DMS53 (cell line): ENCODE measurements at places on chromosomes 4 and X.
A peak's percentile ranks its signal among the peaks of the same experiment; 100 is the strongest.

GRCh38 chr4:28250646-28251045 lies 1390.0 kb downstream of the STIM2 start:
- no peak for DNase-seq

DNA sequence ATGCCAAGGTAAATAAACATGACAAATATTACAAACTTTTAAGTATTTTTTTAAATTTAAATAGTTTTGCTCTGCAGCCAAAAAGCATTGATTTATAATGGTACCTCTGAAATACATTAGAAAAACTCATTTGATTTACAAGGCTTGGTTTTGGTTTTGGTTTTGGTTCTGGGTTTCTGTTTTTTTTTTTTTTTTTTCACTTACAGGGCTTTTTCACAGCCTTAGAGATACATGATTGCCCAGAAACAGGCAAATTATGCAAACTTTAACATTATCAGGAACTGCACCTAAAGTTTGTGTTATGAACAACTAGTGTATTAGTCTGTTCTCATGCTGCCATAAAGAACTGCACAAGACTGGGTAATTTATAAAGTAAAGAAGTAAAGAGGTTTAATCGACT lies 196.4 kb upstream of the DDX53 start:
- DNase-seq, result no peak

GRCh38 chr4:163815776-163816175 lies 321.3 kb downstream of the TMA16 start:
- peak; percentile 11 for DNase-seq

DNA sequence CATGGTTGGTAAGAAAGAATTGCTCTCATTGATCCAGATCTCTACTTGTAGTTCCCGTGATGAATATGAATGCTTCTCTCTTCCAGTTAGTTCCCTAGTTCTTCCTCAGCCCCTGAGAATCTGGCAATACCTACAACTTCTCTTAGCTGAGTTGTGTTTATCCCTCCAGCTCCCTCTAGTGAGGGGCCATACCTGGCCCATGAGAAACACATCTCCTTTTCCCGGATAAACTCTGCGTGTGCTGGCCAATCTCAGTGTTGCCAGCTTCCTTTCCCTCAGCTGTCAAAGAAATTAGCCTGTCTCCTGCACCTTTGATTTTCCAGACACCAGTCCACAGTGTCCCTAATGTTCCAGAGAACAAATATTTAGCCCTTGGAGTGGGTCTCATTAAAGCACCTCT lies 5.7 kb downstream of the CBLL2 start:
- DNase-seq, result peak; percentile 25

- no peak for DNase-seq
These were observed 32.1 kb downstream of the TAPT1 start for GRCh38 chr4:16194214-16194613.

- DNase-seq, result peak; percentile 82
These were observed at the start of gene KLHL4 for GRCh38 chrX:87517571-87518141. Gene KLHL4 (plus strand): TSS chrX:87517802. CDS start chrX:87517894, 92 bp downstream.

- DNase-seq, result peak; percentile 99
These were observed 53.3 kb downstream of the MED28 start for GRCh38 chr4:17667653-17668201.

- DNase-seq, result no peak
These were observed 78.1 kb upstream of the ADGRA3 start for GRCh38 chr4:22593933-22594332.

DNA sequence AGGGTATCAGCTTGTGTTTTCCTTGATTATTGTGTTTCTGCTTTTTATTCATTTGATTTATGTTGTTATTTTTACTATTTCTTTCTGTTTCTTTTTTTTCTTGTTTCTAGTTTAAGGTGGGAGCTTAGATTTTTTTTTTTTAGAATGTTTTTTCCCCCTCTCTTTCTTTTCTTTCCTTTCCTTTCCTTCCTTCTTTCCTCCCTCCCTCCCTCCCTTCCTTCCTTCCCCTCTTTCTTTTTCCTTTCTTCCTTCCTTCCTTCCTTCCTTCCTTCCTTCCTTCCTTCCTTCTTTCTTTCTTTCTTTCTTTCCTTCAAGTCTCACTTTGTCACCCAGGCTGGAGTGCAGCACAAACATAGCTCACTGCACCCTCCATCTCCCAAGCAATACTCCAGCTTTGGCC lies 31.4 kb upstream of the PRDM8 start:
- DNase-seq, result no peak

DNA sequence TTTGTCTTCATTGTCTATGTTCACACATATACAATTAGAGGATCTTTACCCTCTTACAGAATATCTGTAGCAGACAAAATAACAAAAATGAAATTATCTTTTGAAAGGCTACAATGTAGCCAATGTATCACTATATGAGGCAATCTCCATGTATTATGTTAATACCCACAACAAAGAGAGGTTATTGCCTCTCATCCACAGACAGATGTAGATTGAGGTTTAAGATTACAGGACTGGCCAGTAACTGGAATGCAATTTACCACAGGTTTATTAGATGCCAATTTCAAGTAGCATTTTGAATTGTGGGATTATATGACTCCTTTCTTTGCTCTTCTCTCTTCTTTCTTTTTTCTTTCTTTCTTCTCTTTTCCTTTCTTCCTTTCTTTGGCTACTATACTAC lies 242.6 kb downstream of the ANKRD50 start:
- no peak for DNase-seq

DNA sequence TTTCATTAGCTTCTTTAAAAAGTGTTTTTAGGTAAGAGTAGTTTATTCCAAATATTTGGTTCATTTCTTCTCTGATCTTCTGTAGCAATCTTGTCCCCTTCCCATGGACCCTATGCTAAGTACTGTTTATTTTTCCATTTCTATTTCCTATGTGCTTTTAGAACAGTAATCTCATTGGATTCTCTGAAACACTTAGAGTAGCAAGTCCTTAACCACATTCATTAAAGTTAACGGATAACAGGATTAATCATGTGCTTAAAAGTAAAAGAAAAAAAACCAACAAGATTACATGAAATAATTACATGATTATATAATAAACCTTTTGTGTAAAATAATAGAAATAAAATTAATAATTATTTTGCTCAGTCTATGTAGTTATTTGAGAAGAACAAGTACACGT lies 929.7 kb downstream of the C4orf33 start:
- no peak for DNase-seq

DNA sequence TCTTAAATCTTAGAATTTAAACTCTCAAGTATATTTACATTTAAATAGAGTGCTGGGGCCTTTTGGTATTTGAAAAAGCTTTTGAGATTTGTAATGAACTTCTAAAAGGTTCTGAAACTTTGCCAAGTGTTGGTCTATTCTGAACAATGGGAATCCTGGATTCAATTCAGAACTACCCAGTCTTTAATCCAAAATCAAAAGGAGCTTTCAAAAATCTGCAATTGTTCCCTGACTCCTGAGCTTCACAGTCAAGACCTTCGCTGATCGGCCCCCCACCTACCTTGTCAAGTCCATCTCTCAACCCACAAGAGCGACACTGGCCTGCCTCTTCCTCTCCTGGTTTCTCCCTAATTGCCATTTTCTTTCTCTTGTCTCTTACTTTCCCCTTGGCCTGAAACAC lies 666.1 kb upstream of the BOD1L1 start:
- DNase-seq, result no peak

- DNase-seq, result no peak
These were observed 218.6 kb downstream of the SPCS3 start for GRCh38 chr4:176538217-176538925.

DNA sequence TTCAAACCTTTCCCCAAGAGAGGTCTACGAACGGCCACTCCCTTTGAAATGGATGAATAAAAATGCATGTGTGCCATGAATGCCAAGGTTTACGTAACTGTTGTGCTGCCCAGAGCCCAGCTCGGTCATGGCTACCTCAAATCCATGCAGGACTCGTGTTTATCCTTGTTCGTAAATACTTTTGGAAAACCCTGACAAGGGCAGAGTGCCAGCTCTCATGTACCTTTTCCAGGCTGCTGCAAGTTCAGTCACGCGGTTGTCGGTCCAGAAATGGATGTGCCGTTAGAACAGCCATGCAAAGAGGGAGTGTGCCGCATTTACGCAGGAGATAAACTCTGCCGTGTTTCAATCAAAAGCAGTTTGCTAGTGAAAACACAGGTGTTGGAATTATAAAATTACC lies 123.4 kb downstream of the AMELX start:
- DNase-seq, result no peak

GRCh38 chrX:39336671-39337311 lies 535.5 kb downstream of the MID1IP1 start:
- DNase-seq, result peak; percentile 80

DNA sequence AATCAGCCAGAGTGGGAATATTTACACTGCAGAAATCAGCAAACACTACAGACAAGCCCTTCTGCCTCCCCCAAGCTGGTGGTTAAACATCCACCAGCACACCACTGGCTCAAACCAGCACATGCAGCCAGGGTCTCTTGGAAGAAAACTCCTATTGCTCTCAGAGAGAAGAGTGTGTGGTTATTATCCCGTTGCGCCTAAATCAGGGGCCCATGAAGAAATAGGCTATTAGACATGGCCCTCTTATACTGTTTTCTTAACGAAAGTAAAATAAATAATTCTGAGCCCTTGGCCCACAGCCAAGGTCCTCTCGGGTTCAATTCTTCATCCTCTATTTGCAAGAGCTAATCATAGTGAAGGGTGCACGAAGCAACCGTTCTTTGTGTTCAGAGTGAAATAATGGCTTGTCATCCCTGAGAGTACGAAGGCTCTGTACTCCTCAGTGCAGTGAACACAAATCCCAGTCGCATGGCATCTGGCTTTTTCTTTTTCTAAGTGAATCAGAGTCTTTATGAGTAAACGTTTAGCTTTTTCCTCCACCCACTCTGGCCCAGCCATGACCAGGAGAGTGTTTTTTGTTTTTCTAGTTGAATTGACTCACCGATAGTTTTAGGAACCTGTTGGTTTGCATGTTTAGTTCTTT lies 33.4 kb upstream of the RBM47 start:
- DNase-seq, result peak; percentile 99

- DNase-seq, result no peak
These were observed 122.6 kb upstream of the CXorf66 start for GRCh38 chrX:140087875-140088274.

DNA sequence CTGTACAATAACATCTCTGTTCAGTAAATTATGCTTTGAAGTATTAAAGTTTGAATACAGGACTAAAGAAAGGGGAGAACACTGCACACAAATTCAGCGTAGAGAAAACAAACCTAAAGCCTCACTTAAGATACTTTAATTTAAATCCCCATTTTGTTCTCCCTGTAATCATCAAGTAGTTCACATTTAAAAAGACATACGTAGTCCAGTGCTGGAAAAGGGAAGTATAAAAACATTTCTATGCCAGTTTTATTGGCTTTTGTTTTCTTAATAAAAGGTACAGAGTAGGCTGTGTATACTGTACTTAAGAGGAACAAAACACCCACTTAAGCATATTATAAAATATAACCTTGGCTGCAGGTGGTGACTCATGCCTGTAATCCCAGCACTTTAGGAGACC lies 101.6 kb downstream of the FGF16 start:
- no peak for DNase-seq

GRCh38 chr4:75633846-75634245 lies 3.5 kb upstream of the CDKL2 start:
- DNase-seq, result no peak

DNA sequence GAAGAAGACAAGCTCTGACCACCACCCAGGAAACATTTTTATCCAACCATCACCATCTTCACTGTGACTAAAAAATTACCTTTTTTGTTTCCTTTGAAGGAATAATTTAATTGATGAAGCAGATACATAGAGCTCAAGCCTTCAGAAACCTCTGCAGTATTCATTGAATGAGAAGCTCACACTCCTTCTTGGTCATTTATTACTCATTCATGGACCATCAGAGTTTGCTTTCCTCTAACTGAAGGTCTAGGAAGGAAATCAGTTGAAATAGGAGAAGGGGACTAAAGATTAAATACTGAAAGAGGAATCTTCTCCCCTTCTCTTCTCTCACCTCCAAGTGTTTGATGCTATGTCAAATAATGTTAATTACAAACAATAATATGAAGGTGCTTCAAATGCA lies 290.6 kb upstream of the KLF3 start:
- no peak for DNase-seq

- no peak for DNase-seq
These were observed 409.8 kb upstream of the GALNT7 start for GRCh38 chr4:172758586-172759340.

DNA sequence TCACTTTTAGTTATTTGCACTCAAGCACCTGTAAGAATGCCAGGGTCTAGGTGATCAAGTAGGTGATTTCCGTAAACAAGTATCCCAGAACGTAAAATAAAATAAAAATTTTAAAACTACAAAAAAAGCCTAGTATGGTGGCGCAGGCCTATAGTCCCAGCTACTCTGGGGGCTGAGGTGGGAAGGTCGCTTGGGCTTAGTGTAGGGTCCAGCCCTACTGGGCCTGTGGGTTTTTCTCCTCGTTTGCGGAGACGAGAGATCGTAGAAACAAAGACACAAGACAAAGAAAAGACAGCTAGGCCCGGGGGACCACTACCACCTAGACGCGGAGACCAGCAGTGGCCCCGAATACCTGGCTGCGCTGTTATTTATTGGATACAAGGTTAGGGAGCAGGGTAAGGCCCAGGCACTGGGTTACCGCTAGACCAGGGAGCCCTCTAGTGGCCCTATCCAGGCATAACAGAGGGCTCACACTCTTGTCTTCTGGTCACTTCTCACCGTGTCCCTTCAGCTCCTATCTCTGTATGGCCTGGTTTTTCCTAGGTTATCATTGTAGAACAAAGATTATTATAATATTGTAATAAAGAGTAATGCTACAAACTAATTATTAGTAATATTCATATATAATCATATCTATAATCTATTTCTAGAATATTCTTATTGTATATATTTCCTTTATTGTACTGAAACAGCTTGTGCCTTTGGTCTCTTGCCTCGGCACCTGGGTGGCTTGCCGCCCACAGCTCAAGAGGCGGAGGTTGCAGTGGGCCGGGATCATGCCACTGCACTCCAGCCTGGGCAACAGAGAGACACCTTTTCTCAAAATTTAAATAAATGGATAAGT lies 38.4 kb downstream of the SAGE1 start:
- peak; percentile 78 for DNase-seq

- DNase-seq, result no peak
These were observed 516.9 kb downstream of the PDHA2 start for GRCh38 chr4:96356591-96357370.

DNA sequence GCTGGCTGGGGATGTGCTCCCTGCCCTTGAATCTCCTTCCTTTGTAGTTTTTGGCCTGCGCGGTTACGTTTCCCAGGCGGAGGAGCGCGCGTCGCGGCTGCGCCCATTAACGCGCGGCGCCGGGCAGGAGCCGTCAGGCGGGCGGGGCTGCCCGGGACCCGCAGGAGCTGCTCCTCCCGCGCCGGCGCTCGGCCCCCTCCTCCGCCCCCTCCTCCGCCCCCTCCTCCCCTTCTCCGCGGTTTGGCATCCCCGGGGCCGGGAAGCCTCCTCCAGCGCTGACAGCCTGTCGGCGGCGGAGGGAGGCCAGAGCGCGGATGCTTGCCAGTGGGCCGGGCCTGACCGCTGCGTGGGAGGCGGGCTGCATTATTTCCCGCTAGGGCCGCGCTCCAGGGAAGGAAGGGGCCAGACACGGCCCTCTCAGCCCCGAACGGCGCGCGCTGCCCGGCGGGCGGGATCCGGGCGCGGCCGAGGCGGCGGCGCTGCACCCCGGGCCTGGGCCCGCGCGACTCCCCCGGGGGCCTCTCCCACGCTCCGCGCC lies at the start of gene DCLK2:
Gene DCLK2, plus strand, starts transcription at position 405 of the 538 bp plus-strand sequence. CDS start 583 bp downstream, outside the sequence.
- peak; percentile 80 for DNase-seq

GRCh38 chr4:155667222-155667567 lies 547 bp downstream of the GUCY1A1 start:
- peak; percentile 70 for DNase-seq

GRCh38 chr4:43369036-43369594 lies 476.6 kb downstream of the GRXCR1 start:
- no peak for DNase-seq

GRCh38 chr4:3346146-3346545 lies 53.3 kb downstream of the RGS12 start:
- DNase-seq, result peak; percentile 89
